ENCODE measurements at places on chromosomes 1 and 21. TPM values are rescaled to one million over a fixed set of nuclear protein-coding genes. Genes with fewer than 3 reads are reported as not detected.
A peak's percentile ranks its signal among the peaks of the same experiment; 100 is the strongest.

GRCh38 chr1:71304125-71304524, 223.3 kb upstream of the ZRANB2 start:
- DNase-seq, result no peak

The RIPPLY3 gene
- 0.26 TPM for total RNA-seq

The UBASH3A gene
- total RNA-seq, result 27.2 TPM

DNA sequence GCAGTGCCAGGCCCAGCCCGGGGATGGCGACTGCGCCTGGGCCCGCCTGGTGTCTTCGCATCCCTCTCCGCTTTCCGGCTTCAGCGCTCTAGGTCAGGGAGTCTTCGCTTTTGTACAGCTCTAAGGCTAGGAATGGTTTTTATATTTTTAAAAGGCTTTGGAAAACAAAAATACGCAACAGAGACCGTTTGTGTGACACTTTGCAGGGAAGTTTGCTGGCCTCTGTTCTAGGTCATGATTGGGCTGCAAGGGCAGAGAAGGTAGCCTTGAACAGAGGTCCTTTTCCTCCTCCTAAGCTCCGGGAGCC, 719 bp downstream of the SOD1 start:
- no peak for DNase-seq

GRCh38 chr1:246146804-246147523, 360.1 kb downstream of the SMYD3 start:
- no peak for DNase-seq

GRCh38 chr1:197393105-197393504, 125.1 kb downstream of the CRB1 start:
- no peak for DNase-seq

The CD5L gene
- total RNA-seq, result not detected

The FCAMR gene
- not detected for total RNA-seq

GRCh38 chr1:85224734-85225623, 24.2 kb upstream of the SYDE2 start:
- DNase-seq, result no peak

DNA sequence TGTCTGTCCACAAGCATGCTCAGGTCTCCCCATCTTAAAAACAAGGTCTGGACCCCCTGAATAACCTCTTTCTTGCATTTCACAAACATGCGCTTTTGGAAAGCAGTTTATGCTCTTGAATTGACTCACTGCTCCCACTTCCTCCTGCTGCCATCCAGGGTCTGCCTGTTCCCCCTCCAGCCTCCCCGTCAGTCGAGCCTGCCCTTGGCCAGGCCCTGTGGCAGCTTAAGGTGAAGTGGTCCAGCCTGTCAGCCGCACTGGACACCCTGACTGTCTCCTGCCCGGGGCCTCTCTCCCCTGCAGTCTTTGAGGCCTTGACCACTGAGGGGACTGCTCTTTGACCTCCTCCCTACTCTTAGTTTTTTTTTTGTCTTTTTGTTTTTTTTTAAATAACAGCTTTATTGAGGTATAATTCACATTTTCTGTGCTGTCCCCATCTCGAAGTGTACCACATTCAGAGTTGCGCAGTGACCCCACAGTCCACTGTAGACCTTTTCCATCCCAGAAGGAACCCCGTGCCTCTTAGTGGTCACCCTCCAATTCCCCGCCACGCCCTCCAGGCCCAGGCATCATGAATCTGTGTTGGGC, 18.3 kb downstream of the GPR137B start:
- no peak for DNase-seq

The RGS16 gene
- 51.9 TPM for total RNA-seq

The NTMT2 gene
- not detected for total RNA-seq

GRCh38 chr1:16380868-16381267, 13.8 kb downstream of the SZRD1 start:
- no peak for DNase-seq

The GREM2 gene
- 0.46 TPM for total RNA-seq

DNA sequence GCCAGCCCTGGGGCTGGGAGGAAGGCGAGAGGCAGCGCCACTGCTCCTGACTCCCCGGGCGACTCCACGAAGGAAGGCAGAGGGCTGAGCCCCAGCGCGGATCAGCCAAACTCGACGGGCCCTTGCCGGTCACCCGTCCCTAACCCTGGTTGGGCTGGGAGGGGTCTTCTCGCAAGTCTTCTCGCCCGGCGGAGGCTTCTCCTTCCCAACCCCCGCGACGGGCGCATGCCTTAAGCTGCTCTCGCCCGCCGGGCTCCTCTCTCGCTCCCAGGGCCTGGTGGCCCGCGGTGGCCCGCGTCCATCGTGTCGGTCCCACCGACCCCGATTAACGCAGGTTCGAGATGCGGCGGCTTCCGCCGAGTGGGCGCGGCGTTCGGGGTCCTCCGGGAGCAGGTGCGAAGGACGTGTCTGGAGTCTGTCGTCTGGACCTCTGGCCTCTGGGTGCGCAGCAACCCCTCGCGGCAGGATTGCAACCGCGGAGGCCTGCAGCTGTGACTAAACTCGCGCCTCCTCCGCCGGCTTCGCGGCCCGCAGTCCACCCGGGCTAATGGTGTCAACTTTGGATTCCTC, 29.0 kb upstream of the PPM1J start:
- DNase-seq, result peak; percentile 17

The CFHR1 gene
- total RNA-seq, result not detected

The TSTD1 gene
- 70.2 TPM for total RNA-seq

- peak; percentile 85 for DNase-seq
Measured at GRCh38 chr1:78619803-78620579, at the start of gene IFI44L. TSS of gene IFI44L (plus strand) at chr1:78620448. CDS start at chr1:78627916, 7,468 bp downstream.

DNA sequence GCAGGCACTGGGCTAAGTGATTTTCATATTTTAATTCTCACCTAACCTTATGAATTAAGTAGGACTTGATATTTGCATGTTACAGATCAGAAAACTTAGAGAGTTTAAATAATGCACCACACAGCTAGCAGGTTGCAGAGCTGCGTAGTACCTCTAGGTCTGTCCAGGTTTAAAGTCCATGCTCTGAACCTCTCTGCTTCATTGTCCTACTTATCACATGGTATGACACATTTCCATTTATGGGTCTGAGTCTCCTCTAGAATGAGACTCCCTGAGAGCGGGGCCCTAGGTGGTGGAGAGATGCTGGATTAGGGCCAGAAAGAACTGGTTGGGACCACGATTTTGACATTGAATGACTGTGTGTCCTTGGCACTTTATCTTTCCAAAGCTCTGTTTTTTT, 102.5 kb upstream of the USP24 start:
- DNase-seq, result no peak

- no peak for DNase-seq
Measured at GRCh38 chr1:182050481-182051448, 10.7 kb downstream of the ZNF648 start.

The LCE1B gene
- total RNA-seq, result not detected

The HCRTR1 gene
- total RNA-seq, result not detected

DNA sequence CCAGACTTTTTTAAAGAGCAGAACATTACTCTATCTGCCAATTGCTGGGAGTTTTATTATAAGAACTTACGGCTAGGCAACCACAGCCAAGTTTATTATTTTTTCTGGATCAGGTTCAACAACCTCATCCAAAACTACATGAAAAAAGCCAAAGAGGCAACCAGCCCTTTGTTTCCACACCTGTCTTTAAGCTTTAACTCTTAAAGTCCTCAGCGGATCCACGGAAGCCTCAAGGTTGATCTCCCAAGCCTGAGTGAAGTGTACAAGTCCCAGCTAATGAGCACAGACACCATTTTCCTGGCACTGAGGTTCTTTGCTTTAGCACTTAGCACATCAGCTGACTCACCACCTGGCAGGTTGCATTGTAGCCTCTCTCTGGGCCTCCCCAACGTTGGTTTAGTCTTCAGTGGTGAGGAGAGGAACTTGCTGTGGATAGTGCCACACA, 143.1 kb downstream of the TGFBR3 start:
- peak; percentile 29 for DNase-seq

DNA sequence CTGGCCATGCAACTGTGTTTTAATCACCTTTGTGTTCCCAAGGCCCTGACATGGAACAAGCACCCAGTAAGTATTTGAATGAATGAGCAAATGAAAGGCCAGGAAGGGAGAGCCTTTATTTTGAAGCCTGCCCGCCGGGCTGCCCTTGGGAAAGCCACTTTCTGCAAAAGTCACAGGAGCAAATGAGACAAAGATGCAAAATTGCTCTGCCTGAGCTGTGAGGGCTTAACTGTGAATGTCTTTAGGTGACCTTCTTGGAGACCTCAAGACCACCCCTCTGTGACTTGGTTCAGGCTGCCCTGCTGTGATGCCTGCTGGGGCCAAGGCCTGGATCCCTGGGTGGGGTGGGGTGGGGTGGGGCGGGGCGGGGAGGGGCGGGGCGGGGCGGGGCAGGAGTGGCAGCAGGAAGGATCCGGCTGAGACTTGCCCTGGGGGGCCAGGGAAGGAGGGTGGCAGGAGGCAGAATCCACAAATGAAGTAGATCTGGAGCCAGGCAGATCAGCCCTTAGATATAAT, 54.0 kb downstream of the RUNX3 start:
- peak; percentile 4 for DNase-seq

DNA sequence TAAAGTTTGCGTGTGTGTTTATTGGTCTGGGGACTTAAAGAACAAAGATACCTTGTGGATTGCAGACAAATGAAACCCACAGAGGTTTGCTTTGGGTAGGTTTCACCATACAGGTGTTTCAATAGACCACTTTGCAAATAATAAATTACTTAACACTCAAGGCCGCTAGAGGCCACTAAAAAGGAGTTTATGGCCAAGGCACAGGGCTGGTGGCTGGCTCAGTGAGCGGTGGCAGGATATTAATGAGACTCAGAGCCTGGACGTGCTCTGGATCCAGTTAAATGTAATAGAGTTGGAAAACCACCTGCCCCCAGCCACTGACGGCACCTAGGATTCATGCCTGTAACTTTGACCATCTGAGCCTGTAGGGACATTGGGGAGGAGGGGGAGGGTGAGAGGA, 44.5 kb downstream of the LRRC38 start:
- DNase-seq, result no peak

The SLC16A1 gene
- 48.7 TPM for total RNA-seq

The NSL1 gene
- total RNA-seq, result 39.8 TPM

DNA sequence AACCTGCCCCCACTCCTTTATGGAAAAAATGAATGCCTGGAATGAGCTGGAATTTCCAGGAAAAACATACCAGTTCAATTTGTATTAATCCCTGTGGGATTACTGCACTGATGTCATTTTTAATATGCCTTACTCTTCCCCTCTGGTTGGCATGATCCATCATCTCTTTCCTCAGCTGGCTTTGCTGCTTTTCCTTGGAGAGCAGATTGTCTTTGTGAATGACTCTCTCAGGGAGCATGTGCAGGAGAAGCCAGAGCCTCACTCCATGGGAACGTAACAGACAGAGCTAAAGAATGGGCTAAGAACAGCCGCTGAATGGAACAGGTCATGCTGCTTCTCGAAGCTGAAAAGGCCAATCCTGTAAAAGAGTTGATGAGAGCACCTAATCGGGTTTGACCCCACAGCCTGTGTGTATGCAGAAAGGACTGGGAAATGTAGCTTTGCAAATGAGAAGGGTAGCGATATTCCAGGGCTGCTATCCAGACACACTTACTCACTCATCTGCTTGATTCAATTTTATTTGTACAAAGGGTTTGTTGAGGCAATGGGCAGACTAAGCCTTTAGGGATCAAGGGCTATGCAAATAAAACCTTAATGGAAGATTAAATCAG, 20.7 kb downstream of the PHC2 start:
- DNase-seq, result no peak

DNA sequence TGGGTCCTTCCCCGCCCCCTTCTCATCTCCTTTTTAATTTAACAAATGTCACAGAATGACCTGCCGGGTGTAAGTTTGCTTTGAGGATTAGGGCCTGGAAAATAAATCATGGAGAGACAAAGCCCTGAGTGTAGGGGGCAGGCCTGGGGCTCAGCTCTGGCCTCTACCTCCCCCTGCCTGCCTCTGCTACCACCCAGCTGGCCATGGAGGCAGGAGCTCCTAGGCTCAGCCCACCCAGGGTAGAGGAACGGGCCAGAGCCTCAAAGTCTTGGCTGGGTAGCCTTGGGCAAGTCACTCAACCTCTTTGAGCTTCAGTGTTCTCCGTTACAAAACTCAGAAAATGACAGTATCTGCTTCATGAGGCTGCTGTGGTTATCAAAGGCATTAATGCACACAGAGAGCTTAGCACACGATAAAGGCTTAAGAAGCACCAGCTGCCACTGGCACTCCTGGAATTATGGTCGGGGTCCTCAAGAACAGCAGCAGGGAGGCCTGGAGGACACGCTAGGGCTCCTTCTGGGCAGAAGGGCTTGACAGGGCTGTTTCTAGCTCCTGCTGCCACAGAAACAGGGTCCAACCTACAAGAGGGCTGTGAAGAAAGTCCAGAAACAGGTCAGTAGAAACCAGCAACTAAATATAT, 39.0 kb downstream of the LRP8 start:
- no peak for DNase-seq

DNA sequence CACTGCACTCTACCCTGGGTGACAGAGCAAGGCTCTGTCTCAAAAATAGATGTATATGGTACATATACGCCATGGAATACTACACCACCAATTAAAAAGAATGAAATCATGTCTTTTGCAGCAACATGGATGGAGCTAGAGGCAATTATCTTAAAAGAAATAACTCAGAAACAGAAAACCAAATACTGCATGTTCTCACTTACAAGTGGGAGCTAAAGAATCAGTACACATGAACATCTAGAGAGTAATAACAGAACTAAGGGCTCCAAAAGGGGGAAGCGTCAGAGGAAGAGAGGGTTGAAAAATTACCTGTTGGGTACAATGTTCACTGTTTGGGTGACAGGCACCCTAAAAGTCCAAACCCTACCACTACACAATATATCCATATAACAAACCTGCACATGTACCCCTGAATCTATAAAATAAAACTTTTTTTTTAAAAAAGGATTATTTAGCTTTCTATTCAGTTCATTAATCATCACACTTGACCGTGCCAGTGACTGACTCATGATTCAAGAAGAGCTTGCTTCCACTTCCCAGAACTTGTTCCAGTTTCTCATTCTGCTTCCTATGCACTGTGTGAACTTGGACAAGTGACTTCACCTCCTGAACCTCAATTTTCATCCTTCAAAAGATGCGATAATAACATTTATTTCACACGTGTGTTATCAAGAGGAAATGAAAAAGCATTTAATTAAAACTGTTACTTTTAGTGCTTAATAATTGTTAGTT, 109.6 kb downstream of the PLPP3 start:
- no peak for DNase-seq

- peak; percentile 4 for DNase-seq
Measured at GRCh38 chr1:53559391-53559815, 100.2 kb downstream of the DMRTB1 start.

DNA sequence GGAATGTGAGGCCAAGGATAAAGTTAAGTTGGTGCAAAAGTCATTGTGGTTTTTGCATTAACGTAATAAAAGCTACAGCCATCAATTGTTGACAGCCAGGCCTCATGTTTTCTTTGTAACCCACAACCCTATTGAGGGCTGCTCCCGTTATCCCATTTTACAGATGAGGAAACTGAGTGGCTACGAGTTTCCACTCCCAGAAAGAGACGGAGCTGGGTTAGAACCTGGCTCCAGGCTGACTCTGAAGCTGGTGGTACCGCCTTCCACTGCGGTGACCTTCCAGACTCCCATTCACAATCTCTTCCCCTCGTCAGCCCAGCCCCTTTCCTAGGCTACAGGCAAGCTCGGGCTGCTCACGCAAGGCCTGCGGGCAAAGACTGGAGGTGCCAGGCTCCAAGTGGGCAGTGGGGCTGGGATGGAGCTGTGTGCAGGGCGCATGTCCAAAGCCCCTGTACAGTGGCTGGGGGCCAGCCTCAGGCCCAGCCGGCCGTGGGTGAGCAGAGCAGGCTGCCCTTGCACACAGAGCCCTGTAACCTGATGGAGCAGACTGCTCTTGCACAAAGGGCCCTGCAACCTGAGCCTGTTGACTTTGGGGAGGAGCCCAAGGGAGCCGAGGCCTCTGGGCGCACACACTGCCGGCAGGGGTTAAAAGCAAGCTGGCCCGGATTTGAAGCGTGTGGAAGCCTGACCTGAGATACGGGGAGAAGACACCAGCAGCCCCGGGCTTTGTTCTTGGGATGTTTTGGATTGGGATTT, 97.4 kb upstream of the TMPRSS2 start:
- DNase-seq, result no peak

The HSD3B1 gene
- not detected for total RNA-seq

All from activated CD4-positive, alpha-beta memory T cell treated with anti-CD3 and anti-CD28 coated beads for 36 hours (primary cell).